ENCODE measurements at places on chromosomes 1 and 21. TPM values are rescaled to one million over a fixed set of nuclear protein-coding genes. Genes with fewer than 3 reads are reported as not detected.

The SPATA1 gene
- total RNA-seq, result 0.69 TPM

The CRYAA gene
- not detected for total RNA-seq

The ZNF593OS gene
- total RNA-seq, result not detected

The FALEC gene
- not detected for total RNA-seq

The FGR gene
- total RNA-seq, result 1.8 TPM

The IL12RB2 gene
- total RNA-seq, result 32.8 TPM

The LCE2C gene
- total RNA-seq, result not detected

The FCGR3B gene
- total RNA-seq, result not detected

All from CD8-positive, alpha-beta memory T cell (primary cell).